ENCODE measurements at places on chromosomes 7 and 10.

- peak; percentile 84 for DNase-seq
Observed at GRCh38 chr7:99372275-99373090, 2.0 kb upstream of the ARPC1B start.

DNA sequence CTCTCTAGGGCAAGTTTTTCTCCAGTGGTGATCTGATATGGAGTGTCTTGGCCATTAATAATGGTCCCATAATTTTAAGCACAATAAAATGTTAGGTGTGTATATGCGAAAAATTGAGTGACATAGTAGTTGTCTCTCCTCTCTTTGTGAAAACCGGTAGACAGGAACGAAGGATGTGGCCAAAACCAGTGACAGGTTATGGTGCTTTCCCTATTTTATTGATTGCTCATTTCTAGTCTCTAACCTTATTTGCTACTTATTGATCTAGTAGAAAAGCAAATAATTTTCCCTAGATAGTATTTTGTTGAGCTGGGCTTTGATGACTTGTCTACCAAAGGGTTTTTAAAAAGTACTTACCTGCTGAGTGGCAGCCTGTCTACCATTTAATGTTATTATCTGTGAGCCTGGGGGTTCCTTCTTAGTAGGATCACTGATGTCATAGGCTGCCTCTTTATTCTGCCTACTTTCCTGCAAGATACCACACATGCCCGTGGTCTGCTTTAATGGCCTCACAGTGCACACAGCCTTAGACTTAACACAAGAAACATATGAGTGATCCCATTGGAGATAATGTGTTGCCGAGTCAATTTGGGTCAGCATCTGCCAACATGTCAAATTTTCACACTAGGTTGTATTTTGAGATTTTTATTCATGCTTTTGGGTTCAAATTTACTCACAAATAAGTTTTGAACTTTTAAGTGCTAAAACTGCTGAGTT is 100.0 kb downstream of the AUTS2 start:
- no peak for DNase-seq

DNA sequence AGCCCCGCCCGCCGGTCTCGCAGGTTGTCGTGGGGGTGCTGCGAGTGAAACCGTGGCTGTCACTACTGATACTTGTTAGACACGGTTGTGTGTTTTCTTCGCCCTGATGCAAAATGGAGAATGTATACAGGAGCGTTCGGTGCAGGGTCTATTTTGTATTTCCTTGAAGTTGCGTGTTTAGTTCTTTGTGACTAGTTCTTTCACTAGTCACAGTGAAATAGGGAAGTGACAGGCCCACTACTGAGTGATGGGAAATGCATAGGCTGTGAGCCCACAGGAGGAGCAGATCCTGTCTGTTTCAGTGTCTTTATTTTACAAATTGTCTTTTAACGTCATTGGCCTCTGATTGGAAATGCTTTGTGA is 675 bp downstream of the ABRAXAS2 start:
- no peak for DNase-seq

DNA sequence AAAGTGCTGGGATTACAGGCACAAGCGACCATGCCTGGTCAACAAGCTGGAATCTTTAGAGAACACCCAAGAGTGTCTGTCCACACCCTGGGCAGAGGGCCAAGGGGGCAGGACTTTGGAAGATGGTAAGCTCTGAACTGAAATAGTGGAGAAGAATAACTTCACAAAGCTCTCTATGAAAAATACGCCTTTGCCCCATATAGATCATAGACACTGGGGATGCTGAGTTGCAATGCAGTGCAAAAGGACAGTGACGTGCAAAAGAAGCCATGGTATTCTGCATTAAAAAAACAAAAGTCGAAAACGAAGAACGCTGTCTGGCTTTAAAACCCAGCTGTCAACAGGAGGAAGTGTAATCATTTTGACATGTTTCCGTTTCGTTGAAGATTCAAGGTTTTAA is 353.6 kb downstream of the CALN1 start:
- DNase-seq, result no peak

DNA sequence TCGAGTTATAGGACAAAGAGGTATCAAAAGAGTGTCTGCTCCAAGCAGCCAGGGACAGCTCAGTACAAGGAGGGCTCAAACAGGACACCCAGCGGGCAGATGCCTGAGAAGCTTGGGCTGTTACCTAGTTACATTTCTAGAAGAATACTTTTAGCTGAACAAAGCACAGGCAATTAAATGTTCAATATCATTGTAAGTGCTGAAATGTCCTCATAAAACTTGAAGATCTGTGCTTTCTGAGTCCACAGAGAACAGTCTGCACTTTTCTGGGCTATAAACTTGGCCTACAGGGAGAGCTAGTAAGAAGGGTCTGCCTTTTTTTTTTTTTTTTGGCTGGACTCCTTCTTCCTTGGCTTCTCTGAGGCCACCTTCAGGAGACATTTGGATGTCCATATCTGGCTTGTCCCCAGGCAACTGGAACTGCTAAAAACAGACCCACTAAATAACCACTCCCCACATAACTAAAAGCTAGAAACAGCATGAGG is 123.2 kb downstream of the SLC16A9 start:
- DNase-seq, result no peak

DNA sequence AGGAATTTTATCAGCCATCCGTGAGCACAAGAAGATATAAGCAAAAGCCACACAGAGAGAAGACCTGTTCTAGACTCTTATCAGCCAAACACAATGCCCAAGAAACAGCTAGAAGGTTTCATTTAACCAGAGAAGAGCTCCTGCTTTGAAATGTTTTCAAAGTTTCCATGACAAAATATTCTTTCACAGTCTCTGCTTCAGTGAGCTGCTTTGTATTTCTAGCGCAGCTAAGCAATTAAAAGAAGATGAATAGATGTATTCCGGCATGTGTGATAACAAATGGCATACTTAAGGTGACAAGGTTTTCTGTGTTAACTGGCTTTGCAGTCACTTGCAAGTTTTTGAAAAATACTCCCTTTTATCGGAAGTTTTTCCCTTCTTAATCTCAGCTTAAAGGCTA is 78.9 kb upstream of the NXPH1 start:
- no peak for DNase-seq

DNA sequence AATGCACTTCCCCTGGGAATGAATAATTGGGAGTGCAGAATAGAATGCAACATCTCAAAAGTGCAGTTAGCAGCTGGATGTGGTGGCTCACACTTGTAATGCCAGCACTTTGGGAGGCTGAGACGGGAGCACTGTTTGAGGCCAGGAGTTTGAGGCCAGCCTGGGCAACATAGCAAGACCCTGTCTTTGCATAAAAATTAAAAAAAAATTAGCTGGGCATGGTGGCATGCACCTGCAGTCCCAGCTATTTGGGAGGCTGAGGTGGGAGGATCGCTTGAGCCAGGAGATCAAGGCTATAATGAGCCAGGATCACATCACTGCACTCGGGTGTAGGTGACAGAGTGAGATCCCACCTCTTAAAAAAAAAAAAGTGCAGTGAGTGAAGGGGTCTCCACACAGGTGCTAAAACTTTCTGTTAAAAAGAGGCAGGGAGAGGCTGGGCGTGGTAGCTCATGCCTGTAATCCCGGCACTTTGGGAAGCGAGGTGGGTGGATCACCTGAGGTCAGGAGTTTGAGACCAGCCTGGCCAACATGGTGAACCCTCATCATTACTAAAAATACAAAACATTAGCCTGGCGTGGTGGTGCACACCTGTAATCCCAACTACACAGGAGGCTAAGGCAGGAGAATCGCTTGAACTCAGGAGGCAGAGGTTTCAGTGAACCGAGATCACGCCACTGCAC is 13.5 kb upstream of the ZMIZ1 start:
- no peak for DNase-seq

DNA sequence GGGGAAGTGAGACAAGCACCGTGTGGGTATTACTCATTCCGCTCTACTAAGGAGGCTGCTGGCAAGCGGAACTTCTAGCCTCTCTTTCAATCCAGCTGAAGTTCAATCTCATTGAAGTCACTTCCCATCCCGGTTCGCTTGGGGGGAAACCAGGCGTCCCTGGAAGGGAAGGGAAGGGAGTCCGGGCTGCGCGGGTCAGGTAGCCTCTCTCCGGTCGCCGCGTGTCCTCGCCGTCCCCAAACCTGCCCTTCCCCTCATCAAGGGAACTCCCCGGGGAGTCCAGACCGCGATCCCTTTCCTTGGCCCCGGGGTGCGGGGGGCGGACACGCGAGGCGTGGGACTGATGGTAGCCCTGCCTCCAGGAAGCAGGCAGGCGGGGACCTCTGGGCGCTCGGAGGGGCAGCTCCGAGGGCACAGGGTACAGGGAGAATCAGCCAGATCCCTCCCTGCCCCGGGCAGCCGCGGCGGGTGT is 598 bp upstream of the ZEB1 start:
- DNase-seq, result peak; percentile 72

- no peak for DNase-seq
Observed at GRCh38 chr10:14328881-14329672, 1.6 kb downstream of the FRMD4A start.

- no peak for DNase-seq
Observed at GRCh38 chr7:3119963-3120362, 76.3 kb upstream of the CARD11 start.

GRCh38 chr10:14712991-14713424 is 61.7 kb downstream of the FAM107B start:
- no peak for DNase-seq

DNA sequence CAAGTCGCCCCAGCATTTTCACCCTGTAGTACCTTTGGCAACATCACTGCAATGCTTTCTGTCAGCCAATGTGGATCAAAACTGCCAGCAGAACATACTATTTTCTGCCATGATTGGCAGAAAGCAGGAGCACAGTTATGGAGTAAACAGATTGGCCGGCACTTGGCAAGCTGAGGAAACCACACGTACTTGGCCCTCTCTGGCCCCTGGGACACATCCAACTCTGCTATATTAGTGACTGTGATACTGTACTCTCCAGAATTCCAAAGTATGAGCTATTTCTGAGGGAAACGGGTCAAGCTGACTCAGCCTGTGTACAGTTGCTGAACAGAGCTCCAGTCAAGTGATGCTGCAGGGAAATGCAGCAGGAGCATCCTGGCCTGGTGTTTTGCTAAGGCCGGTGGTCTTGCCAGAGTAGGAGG is 39.8 kb upstream of the LANCL2 start:
- DNase-seq, result no peak

DNA sequence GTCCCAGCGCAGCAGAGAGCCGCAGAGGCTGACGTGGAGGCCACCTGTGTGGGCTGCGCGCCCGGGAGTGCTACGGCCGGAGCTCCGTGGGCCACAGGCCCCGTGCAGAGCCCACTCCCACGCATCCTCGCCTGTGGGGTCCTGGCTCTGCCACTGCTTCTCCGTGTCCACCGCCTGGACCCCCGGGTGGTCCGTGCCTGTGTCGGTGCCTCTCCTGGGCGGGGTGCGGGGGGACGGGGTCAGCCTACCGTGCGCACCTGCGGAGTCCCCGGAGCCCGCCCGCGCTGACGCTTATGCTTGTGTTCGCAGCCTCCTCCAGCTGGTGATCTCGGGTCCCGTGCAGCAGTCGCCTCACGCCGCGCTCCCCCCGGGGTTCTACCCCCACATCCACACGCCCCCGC is 7.8 kb upstream of the ZNF853 start:
- no peak for DNase-seq

DNA sequence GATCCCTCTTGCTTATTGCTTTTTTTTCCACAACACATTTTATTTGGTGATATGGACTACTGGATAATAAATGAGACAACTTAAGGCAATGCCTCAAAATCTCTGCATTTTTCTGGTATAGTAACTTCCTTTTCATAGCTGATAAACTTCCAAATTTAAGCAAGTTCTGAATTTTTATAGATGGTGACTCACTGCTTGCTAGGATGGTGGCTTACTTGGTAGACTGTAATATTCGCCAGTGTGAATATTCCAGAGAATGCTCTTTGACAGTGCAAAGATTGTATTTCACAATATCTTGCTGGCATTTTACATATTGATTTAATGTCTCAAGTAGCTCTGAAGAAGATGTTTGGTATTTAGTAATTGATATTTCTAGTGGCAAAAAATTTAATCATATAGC is 472.4 kb downstream of the TFEC start:
- no peak for DNase-seq

DNA sequence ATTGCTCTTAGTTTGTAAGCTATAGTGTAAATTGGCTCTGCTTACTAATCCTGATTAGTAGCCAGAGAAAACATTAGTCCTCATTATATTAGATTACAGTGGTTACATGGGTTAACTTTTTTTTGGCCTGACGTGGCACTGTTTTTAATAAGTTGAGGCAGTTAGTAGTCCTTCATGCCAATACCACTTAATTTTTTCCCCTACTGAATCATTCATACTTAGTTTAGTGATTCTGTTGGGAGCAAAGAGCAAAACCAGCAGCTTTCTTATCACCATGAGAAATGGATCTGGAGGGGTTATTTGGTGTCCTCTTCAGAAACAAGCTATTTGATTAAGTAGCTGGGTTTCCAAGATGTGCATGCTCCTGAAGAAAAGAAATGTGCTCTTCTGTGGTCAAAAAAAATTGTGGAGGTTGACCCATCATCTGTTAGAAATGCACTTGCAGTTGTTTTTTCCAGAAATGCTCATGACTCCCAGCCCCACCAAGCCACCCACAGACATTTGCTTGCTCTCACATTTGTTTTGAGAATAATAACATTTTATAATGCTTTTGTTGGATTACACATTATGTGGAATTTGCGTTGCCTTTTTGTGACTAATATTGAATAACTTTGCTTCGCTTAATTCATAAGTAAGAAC is 258.5 kb downstream of the HDAC9 start:
- no peak for DNase-seq

DNA sequence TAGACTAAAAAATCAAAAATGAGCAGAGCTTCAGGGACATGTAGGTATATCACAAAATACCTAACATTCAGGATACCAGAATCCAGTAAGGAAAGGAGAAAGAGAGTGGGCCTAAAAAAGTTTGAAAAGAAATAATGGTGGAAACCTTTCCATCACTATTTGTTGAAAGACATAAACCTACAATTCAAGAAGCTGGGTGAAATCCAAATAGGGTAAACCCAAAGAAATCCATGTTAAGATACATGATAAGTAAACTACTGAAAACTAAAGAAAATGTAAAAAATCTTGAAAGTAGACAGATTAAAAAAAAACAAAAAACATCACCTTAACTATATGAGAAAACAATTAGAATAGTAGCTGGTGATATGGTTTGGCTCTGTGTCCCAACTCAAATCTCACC is 76.7 kb upstream of the COMTD1 start:
- no peak for DNase-seq

DNA sequence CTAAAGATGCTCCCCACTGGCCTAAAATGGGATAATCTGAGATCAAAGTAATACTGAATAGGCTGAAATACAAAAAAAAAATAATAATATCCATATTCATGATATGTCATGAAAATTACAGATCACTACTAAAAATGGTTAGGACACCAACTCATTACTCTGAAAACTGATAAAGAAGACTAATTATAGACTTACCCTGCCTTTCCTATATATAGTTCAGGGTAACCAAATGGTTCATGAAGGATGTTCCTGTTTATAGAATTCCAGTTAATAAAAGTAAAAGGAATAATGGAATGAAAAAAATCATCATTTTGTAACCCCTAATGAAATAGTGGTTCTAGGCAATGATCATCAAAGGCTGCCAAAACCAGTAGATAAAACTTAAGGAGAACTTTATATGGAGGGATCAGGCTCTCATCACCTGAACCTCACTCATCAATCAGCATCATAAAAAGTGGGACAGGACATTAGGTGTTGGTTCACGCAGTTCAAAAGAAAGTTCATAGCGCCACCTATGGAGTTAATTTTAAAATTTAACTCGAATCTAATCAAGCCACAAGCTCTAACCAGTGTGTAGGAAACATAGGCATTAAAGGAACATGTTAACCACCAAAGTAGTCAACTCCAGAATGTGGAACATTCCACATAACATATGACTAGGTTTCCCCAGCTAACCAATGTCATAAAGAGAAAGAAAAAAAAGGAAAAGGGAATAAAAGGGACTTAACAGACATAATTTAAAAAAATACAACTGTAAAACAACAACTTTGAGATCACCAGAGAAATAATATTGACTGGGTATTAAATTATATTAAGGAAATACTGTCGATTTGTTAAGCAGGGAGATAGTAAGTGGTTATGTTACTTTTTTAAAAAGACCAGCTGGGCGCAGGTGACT is 35.7 kb downstream of the P4HA1 start:
- DNase-seq, result peak; percentile 8
